ENCODE measurements at places on chromosomes 5 and 9. TPM values are rescaled to one million over a fixed set of nuclear protein-coding genes. Genes with fewer than 3 reads are reported as not detected.

LCN9 gene
- polyA plus RNA-seq = not detected

PAPPA gene
- polyA plus RNA-seq = 4.1 TPM

GLRA1 gene
- polyA plus RNA-seq = not detected

WWC1 gene
- 83.0 TPM for polyA plus RNA-seq

PTGR1 gene
- polyA plus RNA-seq = 309 TPM

PSAT1 gene
- 67.9 TPM for polyA plus RNA-seq

GPRIN1 gene
- 1.7 TPM for polyA plus RNA-seq

TOPORS gene
- 38.4 TPM for polyA plus RNA-seq

IFNB1 gene
- polyA plus RNA-seq = not detected

DNA sequence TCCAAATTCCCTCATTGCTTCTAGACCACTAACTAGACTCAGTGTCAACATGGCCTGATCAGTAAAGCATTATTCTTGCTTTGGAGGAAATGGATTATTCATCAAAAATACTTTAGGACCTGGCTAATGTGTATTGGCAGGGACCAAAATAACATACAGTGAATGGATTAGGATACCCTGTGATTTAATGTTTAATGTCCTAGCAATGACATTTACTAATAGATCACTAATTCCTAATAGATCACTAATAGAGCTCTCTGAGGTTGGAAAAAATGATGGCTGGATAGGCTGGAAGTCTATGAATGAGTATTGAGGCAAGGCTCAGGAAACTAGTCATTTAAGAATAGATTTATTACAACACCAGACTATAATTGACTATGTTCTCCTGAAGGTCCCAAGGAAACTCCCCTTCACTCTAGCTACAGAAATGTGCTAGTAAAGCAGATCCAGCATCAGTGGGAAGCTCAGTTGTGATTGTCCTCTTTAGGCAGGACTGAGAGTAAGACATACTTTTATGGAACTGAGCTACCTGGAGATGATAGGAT, 46.1 kb upstream of the CHSY3 start:
- DNase-seq = no peak

DNA sequence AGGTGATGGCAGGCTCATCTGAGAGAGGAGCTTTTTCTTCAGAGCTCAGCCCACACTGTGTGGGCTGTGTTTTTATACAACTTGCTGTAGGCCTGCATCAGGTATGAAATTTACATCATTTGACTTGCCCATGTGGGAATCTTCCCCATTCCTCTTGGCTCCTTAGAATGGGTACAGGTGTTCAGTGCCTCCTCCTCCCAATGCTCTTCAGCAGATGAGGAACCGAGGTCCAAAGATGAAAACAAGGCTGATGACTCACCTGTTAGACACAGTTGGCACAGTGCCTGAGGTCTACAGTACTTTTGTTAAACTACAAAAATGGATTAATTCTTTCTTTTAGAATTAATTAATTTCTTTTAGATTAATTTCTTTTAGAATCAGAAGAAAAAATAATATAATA, 20.8 kb downstream of the PAPPA start:
- DNase-seq = no peak

DNA sequence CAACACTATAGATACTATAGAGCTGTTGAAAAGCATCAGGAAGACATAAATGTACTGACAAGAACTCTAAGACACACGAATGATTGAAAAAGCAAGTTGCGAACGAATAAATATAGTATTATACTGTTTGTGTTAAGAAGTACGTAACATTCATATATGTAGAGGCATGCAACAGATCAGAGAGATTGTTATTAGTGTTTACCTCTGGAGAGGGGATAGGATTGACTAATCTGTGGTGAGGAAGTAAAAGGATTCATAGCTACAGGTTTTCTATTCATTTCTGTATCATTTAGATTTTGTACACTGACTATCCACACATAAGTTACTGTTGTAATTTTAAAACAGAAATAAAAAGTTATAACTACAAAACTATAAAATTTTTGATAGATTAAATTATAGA, 147.6 kb upstream of the SV2C start:
- no peak for DNase-seq

GRCh38 chr5:86679529-86679928, 61.8 kb downstream of the COX7C start:
- peak; percentile 27 for DNase-seq

DNA sequence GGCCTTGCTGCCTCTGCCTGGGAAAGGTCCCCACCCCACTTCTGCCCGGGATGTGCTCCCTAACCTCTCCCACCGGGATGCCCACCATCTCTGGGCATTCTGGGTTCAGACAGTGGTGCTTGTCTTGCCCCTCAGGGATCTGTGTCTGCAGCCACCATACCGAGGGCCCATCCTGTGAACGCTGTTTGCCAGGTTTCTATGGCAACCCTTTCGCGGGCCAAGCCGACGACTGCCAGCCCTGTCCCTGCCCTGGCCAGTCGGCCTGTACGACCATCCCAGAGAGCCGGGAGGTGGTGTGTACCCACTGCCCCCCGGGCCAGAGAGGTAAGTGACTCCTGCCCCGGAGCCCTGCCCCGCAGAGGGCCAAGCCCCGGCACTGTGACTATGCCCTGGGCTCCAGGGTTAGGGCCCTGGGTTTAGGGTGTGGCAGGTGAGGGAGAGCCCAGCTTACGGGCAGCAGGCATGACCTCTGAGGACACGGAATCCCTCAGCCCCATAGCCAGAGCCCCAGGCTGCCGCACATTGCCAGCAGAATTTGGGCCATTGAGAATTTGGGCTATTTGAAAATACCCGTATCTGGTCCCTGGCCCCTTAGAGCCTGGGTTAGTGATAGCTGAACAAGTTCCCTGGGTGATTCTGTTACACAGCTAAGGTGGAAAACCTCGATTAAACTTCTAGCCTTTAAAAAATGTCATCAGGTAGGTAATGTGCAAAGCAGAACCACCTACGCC, 35.3 kb upstream of the AIF1L start:
- no peak for DNase-seq

DNA sequence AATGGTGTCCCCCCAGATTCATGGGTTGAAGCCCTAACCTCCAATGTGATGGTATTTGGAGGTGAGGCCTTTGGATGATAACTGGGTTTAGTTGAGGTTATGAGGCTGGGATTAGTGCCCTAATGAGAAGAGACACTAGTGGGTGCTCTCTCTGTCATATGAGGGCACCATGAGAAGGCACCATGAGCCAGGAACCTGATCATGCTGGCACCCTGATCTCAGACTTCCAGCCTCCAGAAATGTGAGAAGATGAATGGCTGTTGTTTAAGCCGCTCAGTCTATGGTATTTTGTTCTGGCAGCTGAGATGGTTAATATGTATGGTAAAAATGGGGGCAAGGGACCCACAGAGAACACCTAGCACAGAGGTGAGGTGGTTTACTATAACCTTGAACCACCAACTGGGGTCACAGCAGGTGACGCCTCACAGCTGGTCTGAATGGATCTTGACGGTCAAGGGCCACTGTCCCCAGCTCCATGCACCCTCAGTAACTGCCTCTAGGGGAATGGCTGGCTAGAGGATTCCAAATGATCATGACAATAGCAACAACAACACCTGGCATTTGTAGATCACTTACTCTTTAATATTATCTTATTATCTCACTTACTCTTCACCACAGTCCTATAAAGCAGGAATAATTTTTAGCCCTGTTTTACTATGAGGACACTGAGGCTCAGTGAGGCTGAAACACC, 57.1 kb downstream of the FOXI1 start:
- DNase-seq = no peak

- DNase-seq = no peak
These were observed 206.9 kb downstream of the GABBR2 start for GRCh38 chr9:98501819-98502218.

- no peak for DNase-seq
These were observed 1.1 kb upstream of the SV2C start for GRCh38 chr5:76081811-76082771.

- DNase-seq = no peak
These were observed 38.3 kb upstream of the ZFYVE16 start for GRCh38 chr5:80369521-80369920.

GRCh38 chr9:34362614-34363214, 14.0 kb downstream of the MYORG start:
- DNase-seq = no peak

GRCh38 chr9:132040246-132040645, 39.4 kb downstream of the MED27 start:
- DNase-seq = no peak

DNA sequence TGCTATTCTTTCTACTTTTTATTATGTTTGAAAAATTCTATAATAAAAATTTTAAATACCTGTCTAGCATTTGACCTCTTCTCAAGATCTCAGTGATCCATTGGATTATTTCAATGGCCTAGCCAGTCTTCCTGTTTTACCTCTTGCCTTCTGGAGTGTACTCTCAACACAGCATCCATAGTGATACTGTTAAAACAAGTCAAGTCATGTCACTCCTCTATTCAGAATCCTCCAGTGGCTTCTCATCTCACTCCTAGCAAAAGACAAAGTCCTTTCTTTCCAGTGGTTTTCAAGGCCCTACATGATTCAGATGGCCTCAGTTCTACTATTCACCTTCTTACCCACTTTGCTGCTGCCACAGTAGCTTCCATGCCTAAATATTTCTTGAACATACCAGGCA, 1.8 kb downstream of the MARVELD2 start:
- no peak for DNase-seq

DNA sequence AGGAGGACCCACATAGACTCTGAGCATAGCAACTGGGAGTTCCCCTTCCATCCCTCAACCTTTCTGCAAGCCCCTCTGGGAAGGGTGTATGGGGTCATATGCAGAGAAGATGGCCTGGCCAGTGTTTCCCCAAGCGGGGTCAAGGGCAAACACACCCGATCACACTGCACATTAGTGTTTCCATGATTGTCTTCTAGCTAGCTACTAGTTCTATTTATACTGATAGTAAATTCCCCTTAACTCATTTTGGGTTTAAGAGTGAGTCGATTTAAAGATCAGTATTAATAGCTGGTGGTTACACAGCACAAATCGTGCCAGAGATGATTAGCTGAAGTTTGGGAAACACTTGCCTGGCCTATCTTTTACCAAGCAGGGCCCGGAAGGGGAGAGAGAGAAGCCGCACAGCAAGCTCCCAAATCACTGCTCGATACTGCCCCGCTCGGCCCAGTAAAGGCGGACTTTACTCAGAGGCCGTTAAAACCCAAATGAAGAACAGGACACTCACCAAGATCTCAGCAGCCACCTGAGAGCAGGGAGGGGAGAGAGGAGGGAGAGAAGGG, 29.4 kb upstream of the TNIP1 start:
- DNase-seq = no peak

GRCh38 chr5:149206524-149207141, 65.0 kb upstream of the AFAP1L1 start:
- DNase-seq = no peak

DNA sequence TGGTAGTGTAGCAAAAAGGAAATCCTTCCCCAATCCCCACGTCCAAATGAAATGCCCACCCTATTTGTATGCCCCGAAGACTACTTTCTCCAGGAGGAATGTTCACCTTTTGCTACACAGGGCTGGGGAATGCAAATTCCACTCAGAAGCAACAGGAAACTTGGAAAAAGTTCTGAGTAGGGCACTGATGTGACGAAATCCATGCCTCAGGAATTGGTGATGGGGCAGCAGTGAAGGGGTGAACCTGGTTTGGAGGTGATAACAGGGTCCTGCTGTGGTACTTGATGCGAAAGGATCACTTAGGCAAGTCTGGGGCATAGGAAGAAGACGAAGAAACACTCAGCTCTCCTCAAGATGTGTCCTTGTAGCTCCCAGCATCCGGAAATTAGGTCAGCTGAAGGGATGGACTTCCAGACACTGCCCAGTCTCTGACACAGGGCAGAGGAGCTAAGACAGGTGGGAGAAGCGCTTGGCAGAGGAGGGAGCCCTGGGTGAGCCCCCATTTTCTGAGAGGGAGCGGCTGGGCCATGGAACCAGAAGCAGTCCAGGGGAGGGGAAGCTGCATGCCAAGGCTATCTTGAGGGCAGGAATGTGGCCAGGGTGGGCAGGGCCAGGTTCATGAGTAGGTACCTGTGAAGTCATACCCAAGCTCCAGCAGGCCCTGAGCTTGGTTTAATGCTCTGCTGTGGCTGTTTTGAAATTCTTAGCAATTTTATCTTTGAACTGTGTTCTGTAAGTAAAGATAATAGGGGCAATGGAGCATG, 22.2 kb upstream of the MVB12B start:
- no peak for DNase-seq

- DNase-seq = no peak
These were observed 10.8 kb downstream of the S1PR3 start for GRCh38 chr9:89001917-89002540.

- no peak for DNase-seq
These were observed 452.1 kb upstream of the MPDZ start for GRCh38 chr9:13731637-13732036.

- no peak for DNase-seq
These were observed 94.7 kb downstream of the DIRAS2 start for GRCh38 chr9:90547896-90548295.

DNA sequence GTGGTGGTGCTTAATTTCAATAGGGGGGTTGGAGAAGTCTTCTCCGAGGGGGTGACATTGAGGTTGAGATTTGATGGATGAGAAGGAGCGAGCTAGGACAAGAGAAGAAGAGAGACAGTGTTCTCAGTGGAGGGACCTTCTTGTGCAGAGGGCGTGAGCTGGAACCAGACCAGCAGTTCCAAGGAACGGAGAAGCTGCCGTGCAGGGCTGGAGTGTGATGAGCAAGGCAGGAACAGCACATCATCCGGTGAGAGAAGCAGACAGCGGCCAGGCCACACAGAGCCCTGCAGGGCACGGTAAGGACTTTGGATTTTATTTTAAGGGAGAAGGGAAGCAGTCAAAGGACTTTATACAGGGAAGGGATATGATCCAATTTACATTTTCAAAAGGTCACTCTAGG, 206.9 kb downstream of the MELK start:
- DNase-seq = no peak

GRCh38 chr9:110104261-110104809, 103.6 kb downstream of the C9orf152 start:
- DNase-seq = no peak

DNA sequence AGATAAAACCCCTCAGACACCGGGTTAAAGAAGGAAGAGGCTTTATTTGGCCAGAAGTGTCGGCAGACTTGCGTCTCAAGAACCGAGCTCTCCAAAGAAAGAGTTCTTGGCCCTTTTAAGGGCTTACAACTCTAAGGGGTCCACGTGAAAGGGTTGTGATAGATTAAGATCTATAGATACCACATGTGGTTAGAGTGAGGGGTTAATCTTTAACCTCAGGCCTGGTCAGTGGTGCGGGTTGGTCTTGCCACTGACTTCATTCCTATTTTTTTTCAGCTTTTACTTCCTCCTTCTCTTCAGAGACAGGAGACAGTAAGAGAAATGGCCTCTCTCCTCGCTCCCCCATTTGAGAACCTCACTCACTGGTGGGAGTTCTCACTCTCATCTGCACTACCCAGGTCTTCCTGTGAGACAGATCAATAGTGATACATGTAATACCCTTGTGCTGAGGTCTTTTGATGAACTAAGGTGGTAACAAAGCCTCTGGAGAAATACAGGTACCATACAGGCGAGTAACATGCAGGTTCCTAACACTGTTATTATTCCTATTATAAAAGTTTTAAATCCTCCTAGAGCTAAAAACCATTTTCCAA, 52.4 kb upstream of the COX7C start:
- DNase-seq = no peak

- DNase-seq = no peak
These were observed 49.5 kb upstream of the SARDH start for GRCh38 chr9:133787754-133788025.
